ENCODE measurements at places on chromosomes 16 and 17.

- no peak for DNase-seq
Observed at GRCh38 chr17:72365857-72366414, 245.1 kb downstream of the SOX9 start.

DNA sequence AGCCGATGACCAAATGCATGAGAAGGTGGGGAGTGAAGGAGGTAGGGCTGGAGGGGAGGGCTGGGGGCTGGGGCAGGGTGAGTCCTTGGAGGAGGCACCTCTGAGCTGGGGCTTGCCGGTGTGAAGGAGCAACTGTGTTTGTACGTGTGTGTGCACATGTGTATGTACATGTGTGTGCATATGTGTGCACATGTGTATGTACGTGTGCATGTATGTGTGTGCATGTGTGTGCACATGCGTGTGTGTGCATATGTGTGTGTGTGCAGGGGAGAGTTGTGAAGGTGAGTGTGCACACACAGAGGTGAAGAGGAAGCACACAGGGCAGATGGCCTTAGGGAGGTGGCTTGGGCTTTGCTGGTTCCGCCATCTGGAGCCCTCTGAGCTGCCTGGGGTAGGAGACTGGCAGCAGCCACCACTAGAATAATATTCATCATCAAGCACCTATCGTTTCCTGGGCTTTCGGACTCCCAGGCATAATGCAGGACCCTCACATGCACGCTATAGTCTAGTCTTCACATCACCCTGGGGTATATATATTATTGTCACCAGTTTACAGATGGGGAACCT is 120.9 kb upstream of the CDC42EP4 start:
- DNase-seq: no peak

DNA sequence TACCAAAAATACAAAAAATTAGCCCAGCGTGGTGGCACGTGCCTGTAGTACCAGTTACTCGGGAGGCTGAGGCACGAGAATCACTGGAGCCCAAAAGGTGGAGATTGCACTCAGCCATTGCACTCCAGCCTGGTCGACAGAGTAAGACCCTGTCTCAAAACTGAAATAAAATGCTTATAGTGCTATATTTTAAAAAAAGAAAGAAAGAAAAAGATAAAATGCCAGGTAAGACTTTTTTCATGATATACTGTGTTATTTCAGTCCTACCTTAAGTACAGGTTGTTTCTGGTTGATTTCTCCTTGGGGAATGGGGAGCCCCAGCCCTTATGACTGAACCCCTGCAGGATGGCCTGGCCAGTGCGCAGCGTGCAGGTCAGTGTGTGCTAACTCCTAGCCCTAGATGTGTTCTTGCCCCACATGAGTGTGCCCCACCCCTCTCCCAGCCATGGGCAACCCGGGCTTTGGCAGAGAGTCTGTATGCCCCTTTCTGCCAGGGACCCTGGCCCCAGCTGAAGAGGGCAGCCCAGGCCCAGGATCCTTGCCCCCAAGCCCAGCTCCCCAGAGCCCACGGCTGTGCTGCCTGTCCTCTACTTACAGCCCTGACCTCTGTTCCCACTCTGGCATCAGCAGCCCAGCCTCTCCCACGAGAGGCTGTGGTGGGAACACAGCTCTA is 1.3 kb downstream of the CNGB1 start:
- DNase-seq: no peak

GRCh38 chr17:8264836-8265542 is 15.9 kb downstream of the PFAS start:
- DNase-seq: no peak

DNA sequence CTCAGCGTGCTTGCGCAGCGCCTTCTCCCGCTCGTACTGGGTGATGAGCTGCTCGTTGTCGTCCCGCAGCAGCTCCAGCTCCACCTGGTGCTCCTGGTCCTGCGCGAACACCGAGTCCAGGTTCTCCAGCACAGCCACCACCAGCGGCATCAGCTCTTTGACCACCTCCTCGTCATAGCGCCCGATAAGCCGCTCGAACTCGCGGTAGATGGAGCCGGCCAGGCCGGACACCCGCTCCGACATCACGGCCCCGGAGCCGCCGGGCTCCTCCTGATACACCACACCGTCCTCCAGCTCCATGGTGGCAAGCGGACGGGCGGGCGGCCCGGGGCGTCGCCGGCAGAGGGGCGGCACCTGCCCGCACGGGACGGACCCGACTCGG is 320 bp downstream of the SPAG9 start:
- DNase-seq: no peak

DNA sequence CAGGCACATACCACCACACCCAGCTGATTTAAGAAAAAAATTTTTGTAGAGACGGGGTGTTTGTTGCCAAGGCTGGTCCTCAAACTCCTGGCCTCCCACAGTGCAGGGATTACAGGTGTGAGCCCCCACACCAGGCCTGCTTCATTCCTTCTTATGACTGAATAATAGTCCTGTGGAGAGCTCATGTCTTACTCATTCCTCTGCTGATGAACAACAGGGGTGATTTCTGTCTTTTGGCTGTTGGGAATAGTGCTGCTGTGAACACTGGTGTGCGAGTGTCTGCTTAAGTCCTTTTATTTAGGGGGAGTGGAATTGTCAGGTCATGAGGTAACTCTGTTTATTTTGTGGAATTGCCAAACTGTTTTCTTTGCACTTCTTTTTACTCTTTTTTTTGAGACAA is 2.7 kb upstream of the CTRB1 start:
- no peak for DNase-seq

GRCh38 chr17:17204635-17205231 is 1.4 kb downstream of the PLD6 start:
- DNase-seq: no peak
